Mesenchymal stem cell (in vitro differentiated cells and primary cell): ENCODE measurements at places on chromosomes 7 and 10.
A peak's percentile ranks its signal among the peaks of the same experiment; 100 is the strongest.

DNA sequence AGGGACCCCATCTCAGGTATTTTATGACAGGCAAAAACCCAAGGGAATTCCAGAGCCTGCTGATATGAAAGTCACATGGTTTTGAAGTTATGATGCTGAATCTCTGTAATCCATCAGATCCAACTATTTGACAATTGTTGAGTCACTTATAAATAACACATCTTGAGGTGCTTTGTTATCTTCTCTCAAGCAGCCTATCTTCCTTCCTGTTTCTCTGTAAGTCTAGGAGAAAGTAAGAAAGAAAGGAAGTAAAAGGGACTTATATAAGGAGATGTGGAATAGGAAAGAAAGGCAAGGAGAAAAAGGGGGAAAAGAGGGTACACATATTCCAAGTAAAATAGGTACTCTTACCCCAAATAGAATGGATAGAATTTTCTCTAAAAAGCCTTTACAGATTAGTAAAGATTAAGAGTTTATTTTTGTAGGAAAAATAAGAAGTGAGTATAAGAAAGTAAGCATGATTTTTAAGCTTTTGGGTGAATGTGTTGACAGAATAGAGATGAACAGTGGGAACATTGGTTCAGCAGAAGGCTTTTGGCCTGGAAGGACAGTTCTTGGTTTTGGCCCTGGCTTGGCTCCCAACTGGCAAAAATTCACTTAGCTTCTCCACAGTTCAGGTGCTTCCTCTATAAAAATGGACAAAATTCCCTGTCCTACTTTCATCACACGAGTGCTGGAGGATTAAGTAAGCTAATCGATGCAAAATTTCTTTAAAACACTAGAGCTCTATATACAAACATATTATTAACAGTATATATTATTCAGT is 39.6 kb upstream of the ANK3 start:
- no peak overlapping the region for H3K27ac ChIP-seq
- H3K4me1 ChIP-seq = peaks cover 1% of the 10 kb centered on the region
- no peak for DNase-seq

DNA sequence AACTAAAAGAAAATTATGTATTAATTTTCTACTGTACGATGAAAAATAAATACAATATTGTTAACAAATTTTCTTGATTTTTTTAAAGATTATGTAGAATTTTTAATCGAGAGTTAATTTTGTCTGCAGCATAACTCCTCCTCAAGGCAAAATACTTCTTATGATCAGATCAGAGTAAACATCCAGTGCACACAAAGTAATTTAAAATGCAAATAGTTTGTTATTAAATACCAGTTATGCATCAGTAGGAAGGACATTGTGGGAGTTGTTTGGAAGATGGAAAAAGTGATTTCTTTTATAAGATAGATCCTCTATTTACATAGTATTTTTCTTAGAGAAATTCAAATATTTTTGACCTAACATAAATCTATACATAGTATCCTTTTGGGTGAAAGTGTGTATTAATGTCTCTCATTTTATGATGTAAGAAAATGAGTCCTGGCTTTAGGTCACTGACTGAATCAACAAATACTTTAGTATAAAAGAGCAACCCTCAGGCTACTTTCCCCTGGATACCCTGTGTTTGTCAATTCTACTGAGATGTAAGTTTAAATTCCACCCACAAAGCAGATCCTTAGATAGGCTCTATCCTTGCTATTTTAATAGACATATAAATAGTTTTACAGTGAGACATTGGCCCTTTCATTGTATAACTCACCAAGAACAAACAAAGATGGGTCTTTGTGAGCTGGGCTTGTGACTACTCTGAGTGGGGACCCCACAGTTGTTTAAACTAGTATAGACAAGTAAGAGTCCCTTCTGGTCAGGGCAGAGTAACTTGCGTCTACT is 1133.7 kb downstream of the GATA3 start:
- H3K4me1 ChIP-seq = no peaks in the 10 kb centered on the region
- DNase-seq = no peak
- no peak overlapping the region for H3K27ac ChIP-seq

GRCh38 chr7:83610649-83611304 is 38.2 kb downstream of the SEMA3E start:
- no peaks in the 10 kb centered on the region for H3K27me3 ChIP-seq
- no peaks in the 10 kb centered on the region for H3K4me1 ChIP-seq
- no peaks in the 10 kb centered on the region for H3K36me3 ChIP-seq
- no peak overlapping the region for H3K4me3 ChIP-seq
- H3K27ac ChIP-seq = no peak overlapping the region

GRCh38 chr7:144812379-144813283 is 23.2 kb downstream of the TPK1 start:
- DNase-seq = no peak
- H3K27ac ChIP-seq = no peak overlapping the region
- no peak overlapping the region for H3K4me3 ChIP-seq
- H3K36me3 ChIP-seq = no peaks in the 10 kb centered on the region
- no peaks in the 10 kb centered on the region for H3K27me3 ChIP-seq
- H3K4me1 ChIP-seq = peaks cover 2% of the 10 kb centered on the region

DNA sequence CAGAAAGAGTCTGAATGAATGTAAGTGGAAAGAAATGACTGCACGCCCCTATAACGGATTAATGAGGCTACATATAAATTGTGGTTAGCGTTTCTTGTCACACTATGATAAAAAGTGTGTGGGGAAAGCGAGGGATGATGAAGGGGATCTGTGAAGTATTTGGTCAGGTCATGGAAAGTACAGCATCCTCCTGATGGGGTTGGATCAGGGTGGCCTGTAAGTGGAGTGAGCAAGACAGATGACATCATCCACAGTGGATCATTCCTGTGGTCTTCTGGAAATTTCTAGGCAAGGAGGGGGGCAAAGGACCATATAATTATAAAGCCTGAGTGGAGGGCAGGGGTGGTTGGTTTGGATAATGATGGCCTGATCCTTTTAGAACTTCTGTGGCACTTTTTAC is 606.0 kb downstream of the INHBA start:
- H3K4me3 ChIP-seq = no peak overlapping the region
- no peak overlapping the region for H3K27ac ChIP-seq
- no peaks in the 10 kb centered on the region for H3K36me3 ChIP-seq
- no peaks in the 10 kb centered on the region for H3K4me1 ChIP-seq
- no peaks in the 10 kb centered on the region for H3K27me3 ChIP-seq

DNA sequence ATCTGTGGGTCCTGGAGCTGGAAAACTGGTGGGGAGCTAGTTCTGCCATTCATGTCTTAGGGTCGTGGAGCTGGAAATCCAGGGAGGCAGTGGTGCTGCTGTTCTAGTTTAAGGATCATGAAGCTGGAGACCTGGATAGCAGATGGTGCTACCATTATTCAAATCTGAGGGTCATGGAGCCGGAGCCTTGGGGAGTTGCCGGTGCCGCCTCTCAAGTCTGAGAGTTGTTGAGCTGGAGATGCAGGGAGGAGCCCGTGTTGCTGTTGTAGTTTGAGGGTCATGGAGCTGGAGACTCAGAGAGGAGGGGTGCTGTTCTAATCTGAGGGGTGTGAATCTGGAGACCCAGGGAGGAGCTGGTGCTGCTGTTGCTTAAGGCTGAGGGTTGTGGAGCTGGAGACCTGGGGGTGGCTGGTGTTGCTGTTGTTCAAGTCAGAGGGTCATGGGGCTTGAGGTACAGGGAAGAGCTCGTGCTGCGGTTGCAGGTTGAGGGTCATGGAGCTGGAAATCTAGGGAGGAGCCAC is 86.0 kb upstream of the ZNF479 start:
- H3K36me3 ChIP-seq = no peaks in the 10 kb centered on the region
- H3K27ac ChIP-seq = no peak overlapping the region
- no peaks in the 10 kb centered on the region for H3K27me3 ChIP-seq

DNA sequence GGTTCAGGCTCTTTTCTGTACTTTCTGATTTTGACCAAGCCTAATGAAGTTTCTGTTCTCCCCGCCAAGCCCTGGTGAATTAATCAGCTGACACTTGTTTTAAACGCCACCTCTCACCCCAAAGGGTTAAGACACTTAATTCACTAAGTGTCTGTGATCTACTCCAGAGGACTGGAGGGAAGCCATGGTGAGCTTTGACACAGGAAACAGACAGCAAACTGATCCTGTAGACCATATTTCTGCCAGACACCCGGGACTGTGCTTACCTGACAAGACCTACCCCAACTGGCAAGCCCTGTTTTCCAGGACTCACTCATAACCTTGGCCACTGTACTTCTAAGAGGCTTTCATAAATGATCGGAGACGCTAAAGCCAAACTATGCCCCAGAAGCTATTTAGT is 126.0 kb downstream of the STRA8 start:
- H3K27me3 ChIP-seq = peaks cover 4% of the 10 kb centered on the region
- DNase-seq = no peak
- H3K4me1 ChIP-seq = no peaks in the 10 kb centered on the region

DNA sequence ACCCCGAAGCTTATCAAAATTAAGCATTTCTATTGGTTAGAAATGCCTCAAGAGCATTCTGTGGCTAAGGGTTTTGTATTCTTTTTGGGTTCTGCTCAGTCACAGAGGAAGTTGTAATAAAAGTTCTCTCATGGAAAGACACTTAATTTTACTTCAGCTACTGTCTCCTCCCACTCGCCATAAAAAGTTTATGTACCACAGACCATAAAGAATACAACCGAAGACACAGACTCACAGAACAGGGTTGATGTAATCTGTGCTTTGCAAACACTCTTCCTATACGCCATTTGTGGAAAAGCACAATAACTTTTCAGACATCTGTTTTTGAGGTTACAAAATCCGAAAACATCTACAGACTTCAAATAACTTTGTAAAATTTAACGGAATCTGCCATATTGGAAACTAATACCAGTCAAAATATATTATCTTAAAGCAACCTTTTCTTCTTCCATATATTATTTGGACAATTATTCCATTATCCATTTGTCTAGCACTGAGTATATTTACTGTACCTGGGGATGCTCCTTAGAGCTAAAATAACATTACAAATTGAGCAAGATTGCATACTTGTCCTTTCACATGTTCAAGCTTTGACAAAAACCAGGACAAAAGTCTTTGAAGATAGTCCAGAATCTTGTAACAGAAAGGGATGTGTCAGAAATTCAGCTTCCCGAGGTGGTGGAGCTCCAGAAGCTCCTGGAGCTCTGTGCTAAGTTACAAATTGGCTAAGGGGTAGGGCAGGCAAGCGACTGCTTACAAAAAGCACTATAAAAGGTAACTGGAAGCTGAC is 219.0 kb upstream of the MEOX2 start:
- no peak overlapping the region for H3K27ac ChIP-seq
- no peaks in the 10 kb centered on the region for H3K4me1 ChIP-seq
- DNase-seq = no peak
- no peak overlapping the region for H3K4me3 ChIP-seq
- no peaks in the 10 kb centered on the region for H3K36me3 ChIP-seq
- H3K27me3 ChIP-seq = no peaks in the 10 kb centered on the region

DNA sequence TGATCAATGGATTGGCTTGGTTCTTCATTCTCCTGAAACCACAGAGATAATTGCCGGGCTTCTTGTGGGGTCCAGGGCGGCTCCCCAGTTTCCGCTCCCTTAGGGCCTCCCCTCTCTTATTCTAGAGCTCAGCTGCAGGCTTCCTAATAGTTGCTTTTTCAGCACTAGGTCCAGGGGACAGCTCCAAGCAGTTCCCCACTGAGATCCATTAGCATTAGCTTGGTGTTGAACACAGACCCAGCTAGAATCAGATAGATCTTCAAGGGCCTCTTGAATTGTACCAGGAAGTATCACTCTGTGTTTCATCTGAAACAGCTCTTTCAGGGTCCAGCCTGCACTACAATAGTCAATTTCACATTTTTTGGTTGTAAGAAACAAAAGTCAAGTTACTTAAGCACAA is 238.7 kb downstream of the SEC23IP start:
- H3K4me3 ChIP-seq = no peak overlapping the region
- DNase-seq = no peak
- H3K36me3 ChIP-seq = no peaks in the 10 kb centered on the region
- H3K27me3 ChIP-seq = peaks cover 5% of the 10 kb centered on the region
- H3K4me1 ChIP-seq = no peaks in the 10 kb centered on the region
- no peak overlapping the region for H3K27ac ChIP-seq

DNA sequence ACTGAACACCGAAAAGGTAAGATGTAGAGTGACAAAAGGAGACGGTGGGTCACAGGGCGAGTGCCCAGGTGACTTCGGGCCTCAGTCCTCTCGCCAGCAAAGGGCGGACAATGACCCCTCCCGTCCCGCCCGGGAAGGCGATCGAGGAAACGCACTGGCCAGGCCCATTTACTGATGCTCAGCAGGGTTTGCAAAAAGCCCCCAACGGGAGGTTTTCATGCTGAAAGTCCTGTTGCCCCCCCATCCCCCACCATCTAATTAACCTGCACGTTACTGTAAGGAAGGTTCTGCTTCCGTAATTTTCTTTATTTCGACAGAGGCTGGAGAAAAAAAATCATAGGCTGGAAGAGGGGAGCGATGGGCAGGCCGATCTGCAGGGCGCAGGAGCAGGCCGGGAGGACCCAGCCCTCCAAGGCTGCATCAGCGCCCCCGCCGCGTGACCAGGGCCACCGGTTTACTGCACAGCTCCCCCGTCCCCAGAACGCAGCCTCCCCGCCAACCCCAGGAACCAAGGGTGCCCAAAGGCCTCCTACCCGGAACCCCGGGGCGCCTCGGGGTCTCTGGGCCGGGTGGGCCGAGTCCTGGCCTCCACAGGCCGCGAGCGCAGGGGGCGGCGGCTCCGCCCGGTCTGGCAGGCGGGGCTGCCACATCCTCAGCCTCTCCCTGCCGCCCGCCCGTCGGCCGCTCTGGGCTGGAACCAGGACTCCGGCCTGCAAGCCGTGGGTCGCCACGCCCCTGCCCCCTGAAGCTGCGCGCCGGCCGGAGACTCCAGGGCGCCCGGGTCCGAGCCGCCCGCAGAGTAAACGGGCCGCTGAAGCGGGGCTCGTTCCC is 613 bp downstream of the OAT start:
- peaks cover 3% of the 10 kb centered on the region for H3K4me1 ChIP-seq
- H3K4me3 ChIP-seq = peak overlapping the region; percentile 89
- H3K27me3 ChIP-seq = peaks cover 31% of the 10 kb centered on the region

- DNase-seq = no peak
- H3K4me3 ChIP-seq = no peak overlapping the region
- H3K27ac ChIP-seq = no peak overlapping the region
- H3K36me3 ChIP-seq = no peaks in the 10 kb centered on the region
- no peaks in the 10 kb centered on the region for H3K4me1 ChIP-seq
Measured at GRCh38 chr10:37906382-37906781, 49.0 kb upstream of the ZNF248 start.

DNA sequence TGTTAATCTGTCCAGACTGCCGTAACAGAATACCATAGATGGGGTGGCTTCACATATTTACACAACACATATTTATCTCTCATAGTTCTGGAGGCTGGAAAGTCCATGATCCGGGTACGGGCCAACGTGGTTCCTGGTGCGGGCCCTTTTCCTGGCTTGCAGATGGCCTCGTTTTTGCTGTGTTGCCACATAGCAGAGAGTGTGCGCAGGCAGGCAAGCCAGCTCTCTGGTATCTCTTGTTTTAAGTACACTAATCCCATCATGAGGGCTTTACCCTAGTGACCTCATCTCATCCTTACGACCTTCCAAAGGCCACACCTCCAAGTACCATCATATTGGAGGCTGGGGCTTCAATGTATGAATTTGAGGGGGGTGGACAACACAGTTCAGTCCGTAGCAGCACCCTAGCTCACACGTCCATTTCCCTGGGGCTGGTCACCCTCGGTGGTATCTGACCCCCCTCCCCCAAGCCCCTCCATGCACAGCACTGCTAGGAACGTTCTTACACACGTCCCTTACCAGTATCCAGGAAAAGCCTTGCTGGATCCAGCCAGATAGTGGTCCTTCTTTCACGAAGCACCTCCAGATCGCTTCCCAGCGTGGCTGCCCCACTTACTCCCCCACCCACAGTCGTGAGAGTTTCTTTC is 21.5 kb downstream of the CUX1 start:
- no peaks in the 10 kb centered on the region for H3K36me3 ChIP-seq
- no peak overlapping the region for H3K4me3 ChIP-seq
- DNase-seq = no peak
- H3K27me3 ChIP-seq = no peaks in the 10 kb centered on the region

GRCh38 chr7:24730018-24730369 is 27.3 kb downstream of the GSDME start:
- DNase-seq = no peak
- no peak overlapping the region for H3K4me3 ChIP-seq
- H3K27ac ChIP-seq = no peak overlapping the region
